ELR (cell line): ENCODE measurements at places on chromosomes 12 and 14.
A peak's percentile ranks its signal among the peaks of the same experiment; 100 is the strongest.

- no peak for DNase-seq
Measured at GRCh38 chr12:131901431-131902331, 7.3 kb downstream of the ULK1 start.

- no peak for DNase-seq
Measured at GRCh38 chr14:44979740-44980356, 17.9 kb downstream of the TOGARAM1 start.

GRCh38 chr14:23513005-23513817, 38.4 kb downstream of the ZFHX2 start:
- no peak for DNase-seq

DNA sequence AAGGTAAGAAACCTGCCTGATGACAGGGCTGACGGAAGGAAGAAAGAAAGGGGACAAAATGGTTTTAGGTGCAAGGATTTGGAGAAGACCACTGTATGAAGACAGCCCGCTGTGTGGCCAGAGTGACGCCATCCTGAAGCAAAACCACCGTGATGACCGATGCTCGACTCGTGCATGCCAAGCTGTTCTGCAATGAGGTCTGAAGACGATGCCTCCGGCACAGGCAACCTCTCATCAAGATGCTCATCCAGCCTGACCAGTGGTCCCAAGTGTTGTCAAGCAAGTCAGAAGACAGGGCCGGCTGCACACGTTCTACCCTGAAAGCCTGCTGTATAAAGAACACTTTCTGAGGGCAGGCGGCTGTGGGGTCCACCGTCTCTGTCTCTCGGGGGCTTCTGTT, 34.8 kb downstream of the STX2 start:
- DNase-seq = peak; percentile 49

DNA sequence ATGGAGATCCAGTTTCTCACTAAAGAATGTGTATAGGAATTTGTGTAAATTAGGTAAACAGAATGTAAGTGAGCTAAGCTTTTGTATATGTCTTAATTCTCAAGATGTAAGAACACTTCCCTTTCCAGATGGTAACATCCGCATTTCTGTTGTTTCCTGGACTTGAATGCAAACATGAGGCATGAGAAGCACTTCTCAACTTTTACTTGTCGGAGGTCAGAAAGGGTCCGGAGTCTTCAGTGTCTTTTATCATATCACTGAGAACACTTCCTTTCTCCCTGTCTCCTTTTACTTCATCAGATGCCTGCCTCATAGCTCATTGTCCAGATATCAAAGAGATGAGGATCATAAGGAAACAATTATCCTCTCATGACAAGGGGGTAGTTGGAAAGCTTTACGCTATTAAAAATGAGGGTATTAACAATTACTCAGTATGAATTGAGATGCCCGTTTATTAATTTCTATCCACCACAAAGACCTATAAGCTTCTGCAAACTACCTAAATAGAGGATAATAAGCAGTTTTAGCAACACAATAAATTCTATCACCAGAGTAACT, 214.1 kb upstream of the FLRT2 start:
- no peak for DNase-seq

GRCh38 chr14:91911474-91912032, 35.9 kb downstream of the FBLN5 start:
- peak; percentile 56 for DNase-seq

DNA sequence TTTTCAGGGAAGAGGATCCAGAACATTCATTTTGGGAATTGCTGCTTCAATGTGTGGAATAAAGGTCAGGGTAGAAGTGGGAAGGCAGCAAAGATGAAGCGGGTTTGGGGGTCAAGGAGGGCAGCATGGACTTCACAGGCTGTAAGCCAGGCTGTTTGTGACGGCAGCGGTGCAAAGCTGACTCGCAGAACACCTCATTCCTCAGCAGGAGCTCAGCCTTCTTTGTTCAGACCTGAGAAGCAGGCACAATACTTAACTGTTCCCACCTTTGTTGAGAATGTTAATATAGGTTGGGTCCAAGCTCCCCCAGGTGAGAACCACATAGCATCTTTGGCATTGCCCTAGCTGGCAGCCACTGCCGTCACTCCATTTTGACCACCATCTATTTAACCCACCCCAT, 16.7 kb downstream of the GRIN2B start:
- no peak for DNase-seq

DNA sequence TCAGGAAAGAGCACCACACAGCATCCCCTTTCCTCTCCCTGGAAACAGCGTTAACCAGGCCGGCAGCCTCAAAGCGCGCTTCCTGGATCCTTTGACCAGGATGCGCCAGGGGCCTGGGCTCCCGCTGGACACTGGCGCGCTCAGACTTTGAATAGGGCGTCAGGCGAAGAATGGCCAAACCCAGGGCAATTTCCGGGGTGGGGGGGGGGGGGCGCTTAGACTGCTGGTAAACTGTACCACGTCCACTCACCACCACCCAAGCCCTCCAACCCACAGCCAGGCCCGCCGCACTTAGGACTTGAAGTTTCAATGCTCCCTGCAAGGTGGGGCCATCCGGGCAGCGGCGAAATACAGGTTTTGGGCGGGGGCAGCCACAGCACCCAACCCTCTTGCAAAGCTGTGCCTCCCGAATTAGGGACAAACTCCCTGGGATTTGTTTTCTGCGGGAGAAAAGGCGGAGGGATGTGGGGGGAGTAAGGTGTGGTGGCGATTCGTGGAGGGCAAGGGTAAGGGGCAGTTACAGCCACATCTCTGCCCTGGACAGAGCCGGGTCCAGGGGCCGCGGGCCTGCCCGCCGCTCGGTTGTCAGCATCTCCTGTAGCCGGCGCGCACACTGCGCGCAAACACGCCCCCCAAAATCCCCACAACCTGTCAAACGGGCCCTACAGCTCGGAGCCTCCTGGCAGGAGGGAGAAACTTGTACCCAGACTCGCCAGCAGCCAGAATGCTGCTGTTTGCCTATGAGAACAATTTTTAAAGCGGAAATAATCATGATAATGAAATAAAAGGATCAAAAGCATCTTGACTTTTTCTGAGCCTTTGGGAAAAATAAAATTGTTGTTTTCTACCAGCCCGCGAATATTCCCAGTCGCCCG, 958 bp downstream of the RTN1 start:
- peak; percentile 9 for DNase-seq

DNA sequence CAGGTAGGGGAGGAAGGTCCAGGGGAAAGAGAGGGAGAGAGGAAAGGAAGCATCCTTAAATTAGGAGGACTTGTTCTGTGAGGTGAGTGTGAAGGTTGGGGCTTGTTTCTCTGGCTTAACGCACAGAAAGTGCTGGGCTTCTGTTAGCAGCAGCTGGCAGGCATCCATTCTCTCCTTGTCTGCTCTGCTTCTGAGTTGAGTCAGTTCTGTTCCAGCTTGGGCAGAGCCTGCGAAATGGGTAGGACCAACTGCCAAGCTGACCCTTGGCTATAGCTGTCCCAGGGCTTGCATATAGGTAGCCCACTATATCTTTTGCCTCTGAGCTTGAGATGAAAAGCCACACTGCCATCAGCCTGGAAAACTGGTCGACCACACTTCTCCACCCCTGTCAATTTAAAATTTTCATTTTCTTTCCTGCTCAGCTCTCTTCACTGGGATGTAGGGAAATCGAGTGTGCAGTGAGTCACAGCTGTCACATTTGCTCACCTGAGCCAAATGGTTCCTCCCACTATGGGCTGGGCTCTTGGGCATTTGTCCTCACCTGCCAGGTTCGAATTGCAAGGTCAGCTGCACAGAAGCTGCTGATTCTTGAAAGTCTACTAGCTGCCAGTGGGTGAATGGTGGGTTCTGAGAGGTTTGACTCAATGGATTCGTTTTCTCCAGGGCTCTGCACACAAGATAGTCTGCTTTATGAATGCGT, 256.4 kb upstream of the PWP1 start:
- DNase-seq = no peak

GRCh38 chr12:130593056-130593455, 123.0 kb downstream of the RIMBP2 start:
- no peak for DNase-seq

DNA sequence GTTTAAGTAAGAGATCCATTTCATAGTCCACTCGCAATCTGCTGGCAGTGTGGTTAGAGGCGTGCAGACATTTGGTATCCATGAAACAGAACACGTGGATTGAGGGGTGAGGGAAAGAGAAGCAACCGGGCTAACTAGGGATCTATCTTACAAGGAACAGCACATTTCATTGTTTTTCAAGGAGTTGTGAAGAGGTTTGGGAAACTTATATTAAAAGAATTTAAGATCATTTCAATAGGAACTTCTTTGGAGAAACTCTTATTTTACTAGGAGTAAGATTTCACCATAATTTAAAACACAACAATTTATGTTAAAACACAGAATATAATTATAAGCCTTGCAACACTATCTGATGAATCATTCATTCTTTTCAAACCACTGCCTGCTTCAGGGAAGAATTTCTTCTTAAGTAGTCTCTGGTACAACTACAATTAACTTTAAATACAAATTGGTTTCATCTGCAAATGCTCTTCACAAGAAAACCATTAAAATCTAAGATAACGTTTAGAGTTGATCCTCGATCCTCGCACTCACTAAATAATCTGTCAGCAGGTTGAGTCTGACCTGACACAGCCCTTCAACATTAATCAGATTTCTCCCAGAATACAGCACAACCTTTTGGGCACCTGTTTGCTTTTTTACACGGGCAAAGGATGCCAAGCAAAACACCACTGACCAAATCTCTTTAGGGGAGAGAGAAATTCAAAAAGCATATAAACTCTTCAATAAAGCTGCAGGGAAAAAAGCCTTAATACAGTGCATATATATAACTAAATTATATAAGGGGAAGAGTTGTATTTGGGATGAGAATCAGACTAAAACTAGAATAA, 27.3 kb downstream of the PPTC7 start:
- peak; percentile 75 for DNase-seq

DNA sequence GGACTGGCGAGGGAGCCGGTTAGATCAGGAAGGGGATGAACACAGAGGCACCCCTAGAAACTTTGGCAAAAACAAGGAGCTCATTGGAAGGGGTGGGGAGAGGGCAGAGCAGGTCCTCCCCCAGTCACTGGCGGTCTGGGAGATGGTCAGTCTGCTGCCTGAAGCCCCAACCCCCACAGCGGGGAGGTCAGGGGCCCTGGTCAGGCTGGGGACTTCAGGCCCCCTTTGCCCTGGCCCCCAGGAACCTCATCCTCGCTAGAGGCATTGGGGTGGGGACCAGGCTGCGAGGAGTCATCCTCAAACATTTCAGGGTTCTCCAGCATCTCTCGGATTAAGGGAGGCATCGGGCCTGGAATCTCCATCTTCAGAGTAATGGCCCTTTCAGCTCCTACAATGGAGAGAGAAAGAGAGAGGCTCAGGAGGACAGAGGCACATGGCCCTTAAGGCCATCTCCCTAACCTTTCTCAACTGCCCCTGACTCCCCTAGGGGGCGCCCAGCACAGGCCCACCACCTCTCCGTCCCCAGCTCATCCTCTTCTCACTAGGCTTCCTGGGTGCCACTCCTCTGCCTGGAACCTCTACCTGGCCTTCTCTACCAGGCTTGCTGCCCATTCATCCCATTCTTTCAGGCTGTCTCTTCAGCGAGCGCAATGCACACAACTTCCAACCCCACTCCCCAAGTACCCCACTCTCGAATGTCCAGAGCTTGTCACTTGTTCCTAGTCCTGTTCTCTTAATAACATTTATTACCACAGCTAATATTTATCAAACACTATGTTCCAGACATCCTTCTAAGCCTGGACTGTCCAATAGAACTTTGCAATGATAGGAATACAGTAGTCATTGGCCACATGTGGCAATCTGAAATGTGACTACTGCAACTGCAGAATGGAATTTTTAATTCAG, 4.7 kb upstream of the ITGB7 start:
- peak; percentile 31 for DNase-seq

GRCh38 chr12:109477963-109478315, 505 bp downstream of the UBE3B start:
- no peak for DNase-seq

GRCh38 chr14:39988939-39989338, 556.7 kb upstream of the FBXO33 start:
- no peak for DNase-seq

GRCh38 chr12:79250960-79251755, 386.6 kb downstream of the SYT1 start:
- DNase-seq = peak; percentile 81

DNA sequence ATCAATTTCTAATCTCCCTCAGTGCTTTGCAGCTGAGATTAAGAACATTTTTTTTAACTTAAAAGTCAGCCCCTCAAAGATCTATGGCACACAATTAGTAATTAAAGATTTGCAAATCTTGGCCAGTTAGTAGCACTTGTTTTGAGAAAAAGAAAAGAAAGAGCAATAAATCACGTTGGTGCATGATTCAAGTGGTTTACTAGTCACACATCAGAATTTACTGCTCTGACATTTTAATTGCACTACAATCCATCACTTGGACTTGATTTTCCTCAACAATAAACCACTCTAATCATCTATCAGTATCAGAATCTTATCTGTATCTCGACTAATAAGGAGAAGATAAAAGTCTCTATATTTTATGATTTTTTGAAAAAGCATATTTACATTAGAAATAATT, 154.3 kb downstream of the HELB start:
- DNase-seq = no peak

GRCh38 chr12:125015680-125016310, 22.4 kb downstream of the BRI3BP start:
- DNase-seq = no peak

DNA sequence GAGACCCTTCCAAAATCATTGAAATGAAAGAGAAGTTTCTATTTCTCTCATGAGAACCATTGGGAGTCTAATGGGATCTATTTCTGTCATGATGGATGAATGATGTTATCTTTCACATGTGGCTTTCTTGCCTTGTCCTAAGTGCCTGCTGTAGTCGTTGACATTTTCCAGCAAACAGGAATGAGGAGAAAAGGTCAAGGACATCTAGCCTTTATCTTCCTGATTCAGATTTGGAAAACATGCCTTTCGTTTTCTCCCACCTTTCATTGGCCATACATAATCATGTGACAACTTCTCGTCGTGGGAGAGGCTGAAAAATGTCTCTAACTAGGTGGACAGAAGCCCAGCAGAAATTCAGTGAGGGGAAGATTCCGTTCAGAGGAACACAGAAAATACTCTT, 94.5 kb downstream of the PCNX1 start:
- no peak for DNase-seq

DNA sequence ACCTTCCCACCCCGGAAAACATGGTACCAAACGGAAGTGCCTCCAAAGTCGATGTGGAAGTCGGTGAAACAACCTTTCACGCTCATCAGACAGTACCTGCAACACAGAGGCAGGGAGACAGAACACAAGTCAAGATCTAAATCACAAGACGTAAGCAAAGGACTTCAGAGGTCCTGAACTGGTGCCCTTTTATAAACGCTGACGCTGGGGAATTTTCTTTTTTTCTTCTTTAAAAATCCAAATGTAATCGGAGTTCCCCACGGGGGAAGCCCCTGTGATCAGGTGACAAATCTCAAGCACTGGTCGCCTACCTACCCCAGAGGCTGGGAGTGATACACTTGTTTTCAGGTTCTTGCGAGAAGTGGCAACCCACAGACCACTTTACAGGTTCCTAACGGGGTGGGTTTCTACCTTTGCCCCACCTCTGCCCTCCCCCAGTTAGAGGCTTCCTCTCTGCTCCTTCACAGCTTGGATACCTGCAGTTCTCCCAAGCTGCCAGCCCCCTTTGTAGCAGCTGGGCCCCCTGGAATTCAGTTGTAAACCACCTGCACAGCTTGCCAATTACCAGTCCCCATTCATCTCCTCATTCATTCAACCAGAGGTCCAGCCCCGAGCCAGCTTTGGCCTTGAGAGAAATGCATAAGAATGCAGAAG, 46.2 kb downstream of the KDM2B start:
- DNase-seq = no peak

GRCh38 chr12:104805186-104805585, 152.9 kb downstream of the SLC41A2 start:
- DNase-seq = peak; percentile 83
